Left renal pelvis (tissue), 4 donors: ENCODE measurements at places on chromosomes 4 and X. TPM values are rescaled to one million over a fixed set of nuclear protein-coding genes. Genes with fewer than 3 reads are reported as not detected.

Gene LRAT
- polyA plus RNA-seq, result 0.70 TPM

Gene NWD2
- 0.09 TPM for polyA plus RNA-seq

Gene ESX1
- not detected for polyA plus RNA-seq

Gene PCDH11X
- 1.2 TPM for polyA plus RNA-seq

Gene JCHAIN
- 0.45 TPM for polyA plus RNA-seq

Gene FAM184B
- polyA plus RNA-seq, result 0.50 TPM

Gene SATL1
- 0.66 TPM for polyA plus RNA-seq

DNA sequence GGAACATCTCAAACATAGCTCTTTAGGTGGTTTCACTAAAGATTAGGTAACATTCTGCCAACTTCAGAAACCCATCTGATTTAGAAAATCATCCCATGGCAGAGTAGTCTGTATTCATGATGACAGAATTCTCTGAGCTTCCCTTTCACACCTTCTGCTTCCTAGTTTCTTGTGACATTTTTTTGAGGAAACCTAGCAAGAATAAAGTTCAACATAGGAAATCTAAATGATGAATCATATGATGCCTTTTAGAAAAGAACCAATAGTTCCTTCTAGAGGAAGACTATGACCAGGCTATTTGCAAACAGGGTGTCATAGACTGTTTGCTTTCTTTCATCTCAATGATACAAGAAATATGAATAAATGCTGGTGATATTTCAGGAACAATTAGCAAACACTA lies 49.8 kb upstream of the CAMK2D start:
- DNase-seq, result no peak

DNA sequence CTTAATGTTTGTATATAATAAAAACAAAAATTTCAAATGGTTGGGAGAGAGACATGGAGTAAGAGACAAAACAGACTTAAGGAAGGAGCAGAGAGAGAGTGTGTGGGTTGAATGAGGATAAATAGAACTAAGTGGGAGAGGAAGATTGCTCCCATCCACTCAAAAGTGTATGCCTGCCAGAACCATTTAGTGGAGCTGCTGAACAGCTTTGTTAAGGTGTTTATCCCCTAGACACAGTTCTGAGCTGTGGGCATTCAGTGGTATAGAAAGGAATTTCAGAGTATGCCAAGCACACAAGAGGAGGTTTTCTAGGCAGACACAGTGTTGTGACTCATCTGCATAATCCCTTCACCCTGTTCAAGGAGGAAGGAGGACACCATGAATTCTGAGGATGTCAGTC lies 508.6 kb upstream of the EPHA5 start:
- no peak for DNase-seq

DNA sequence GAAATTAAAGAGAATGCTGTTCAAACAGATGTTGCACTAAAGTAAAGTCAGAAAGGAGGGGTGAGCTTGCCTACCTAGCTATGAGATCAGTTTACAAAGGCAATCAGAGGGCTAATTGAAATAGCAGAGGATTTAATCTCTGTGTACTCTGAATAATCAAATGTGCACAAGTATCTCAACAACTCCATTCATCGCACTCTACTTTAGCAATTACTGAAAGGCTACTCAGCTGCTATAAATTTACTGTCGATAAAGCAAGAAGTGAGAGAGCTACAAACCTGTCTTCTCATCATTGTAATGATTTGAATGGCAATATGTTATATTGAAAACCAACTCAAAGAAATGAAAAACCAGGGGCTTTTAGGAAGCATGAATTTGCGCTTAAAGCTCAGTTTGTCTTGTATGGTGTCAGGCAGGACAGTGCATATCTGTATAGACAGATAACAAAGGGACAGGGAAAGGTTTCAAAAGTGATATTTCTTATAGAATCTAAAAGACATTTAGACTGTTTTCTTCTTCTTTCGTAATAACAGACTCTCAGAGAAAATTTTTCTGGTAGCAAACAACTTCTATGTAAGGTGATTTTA lies 34.8 kb downstream of the GC start:
- no peak for DNase-seq

GRCh38 chrX:75547783-75548182 lies 24.9 kb upstream of the ZDHHC15 start:
- no peak for DNase-seq

- DNase-seq, result no peak
These were observed 4.1 kb downstream of the ENPEP start for GRCh38 chr4:110480031-110480549.

DNA sequence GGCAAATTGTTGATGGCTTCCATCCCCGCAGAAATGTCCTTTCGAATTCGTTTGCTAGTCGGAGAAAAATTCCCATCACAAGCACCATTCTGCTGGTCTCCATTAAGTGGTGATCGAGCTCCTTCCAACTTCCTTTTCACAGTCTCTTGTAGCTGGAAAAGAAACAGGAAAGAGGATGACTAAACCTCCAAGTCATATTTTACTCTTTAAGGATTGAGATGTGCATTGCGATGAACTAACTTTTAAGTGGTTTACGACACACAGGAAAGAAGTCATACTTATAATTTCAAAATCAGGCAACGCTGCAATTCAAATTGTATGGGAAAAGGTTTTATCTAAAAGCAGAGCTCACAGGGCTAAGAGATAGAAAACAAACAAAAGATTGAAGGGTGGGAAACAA lies 225.2 kb downstream of the MGST2 start:
- DNase-seq, result no peak

DNA sequence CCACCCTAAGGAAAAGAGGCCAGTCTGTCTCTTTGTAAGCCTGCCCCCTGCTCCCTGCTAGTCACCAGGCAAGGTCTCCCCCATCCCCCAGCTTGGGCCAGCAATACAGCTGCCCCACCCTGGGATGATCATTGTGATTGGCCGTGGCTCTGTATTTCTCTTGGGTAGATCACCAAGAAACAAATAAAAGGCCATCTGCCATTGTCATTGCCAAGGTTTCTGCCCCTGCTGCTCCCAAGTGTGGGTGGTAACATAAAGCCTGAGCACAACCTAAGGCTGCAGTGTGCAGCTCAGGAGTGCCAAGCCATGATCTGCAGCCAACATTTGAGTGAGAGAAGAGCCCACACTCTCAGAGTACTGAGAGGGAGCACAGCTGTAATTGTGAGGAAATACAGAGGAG lies 241.0 kb upstream of the POF1B start:
- DNase-seq, result no peak

DNA sequence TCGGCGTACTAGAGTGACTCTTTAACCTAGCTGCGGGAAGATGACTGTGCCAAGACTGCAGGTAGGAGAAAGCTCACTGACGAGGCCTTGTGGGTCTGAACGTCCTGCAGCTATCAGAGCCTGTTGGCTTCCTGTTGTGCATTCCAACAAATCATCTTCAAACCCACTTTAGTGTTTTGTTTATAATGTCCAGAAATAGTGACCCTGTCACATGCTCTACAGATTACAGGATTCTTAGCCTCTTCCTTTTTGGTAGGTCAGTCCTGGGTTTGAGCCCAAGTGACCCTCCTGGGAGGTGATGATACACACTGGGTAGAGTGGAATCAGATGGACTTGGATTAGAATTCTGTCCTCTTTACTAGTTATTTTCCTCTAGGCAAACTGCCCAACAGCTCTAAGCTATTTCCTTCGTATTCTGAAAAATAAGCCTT lies 33.2 kb downstream of the HTT start:
- no peak for DNase-seq

GRCh38 chr4:7045961-7046921 lies 3.1 kb downstream of the TADA2B start:
- DNase-seq, result no peak

- no peak for DNase-seq
These were observed 112.1 kb downstream of the CPZ start for GRCh38 chr4:8704632-8705031.

DNA sequence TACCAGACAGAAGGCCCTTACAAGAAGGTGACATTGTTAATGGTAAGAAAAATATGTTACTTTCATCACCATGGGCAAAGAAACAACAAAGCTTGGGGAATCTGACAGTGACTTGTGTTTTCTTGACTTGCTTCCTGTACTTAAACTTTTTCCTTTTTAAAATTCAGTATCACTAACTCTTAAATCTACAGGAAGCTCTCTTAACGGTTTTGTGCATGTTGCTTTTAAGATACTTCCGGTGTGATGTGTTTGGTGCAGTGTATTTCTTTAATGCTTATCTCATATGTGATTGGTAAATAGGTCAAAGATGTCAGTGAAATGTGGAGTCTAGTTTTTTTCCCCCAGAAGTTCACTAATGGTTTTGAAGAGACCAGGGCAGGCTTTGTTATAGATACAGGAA lies 45.2 kb downstream of the ADH5 start:
- DNase-seq, result no peak

GRCh38 chrX:117752745-117753144 lies 363.9 kb downstream of the KLHL13 start:
- no peak for DNase-seq

- no peak for DNase-seq
These were observed 450.8 kb downstream of the GRXCR1 start for GRCh38 chr4:43343298-43343697.

DNA sequence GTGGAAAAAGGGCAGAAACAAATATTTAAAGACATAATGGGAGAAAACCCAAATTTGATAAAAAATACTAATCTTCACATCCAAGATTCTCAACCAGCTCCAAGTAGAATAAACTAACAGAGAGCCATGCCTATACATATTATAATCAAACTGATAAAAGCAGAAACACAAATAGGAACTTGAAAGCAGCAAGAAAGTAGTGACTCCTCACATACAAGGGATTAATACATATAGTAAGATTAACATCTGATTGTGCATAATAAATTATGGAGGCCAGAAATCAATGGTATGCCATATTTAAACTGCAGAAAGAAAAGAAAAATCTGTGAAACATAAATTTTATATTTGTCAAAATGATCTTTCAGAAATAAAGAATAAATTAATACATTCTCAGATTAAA lies 454.3 kb upstream of the PCDH10 start:
- DNase-seq, result no peak

DNA sequence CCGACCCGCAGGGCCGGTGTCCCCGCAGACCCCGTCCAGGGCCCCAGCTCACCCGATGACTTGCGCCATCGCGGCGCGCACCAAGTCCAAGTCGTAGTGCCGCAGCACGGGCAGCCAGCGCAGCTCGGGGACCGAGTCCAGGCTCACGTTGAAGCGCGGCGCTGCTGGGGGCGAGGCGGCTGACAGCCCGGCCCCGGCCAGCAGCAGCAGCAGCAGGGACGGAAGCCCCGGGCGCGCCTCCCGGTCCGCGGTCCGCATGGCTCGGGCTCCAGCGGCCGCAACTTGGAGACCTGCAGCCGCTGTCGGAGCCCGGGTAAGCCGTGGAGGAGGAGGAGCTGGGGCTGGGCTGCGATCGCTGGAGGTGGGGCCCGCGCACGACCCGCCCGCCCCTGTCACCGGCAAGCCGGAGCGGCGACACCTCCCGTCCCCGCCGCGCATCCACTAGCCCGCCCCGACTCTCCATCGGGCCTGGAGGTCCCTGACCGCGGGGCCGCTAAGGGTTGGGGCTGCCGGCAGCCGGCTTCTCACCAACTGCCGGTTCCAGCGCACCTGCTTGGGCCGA lies at the start of gene NAAA:
TSS of gene NAAA (minus strand) at position 322 of the 562 bp plus-strand sequence. CDS start at position 258, 64 bp downstream.
- DNase-seq, result peak; percentile 8

DNA sequence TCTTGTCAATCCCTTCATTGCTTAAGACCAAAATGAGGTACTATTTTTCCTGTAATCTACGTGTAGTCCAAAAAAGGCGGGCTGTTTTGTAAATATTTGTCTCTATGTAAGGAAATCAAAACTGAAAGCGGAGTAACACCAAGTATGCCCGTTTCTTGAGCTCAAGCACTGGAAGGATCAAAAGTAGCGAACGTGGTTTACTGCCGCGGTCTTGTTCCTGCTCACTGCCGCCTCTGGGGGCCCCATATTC lies 71.5 kb downstream of the AFF1 start:
- DNase-seq, result no peak

DNA sequence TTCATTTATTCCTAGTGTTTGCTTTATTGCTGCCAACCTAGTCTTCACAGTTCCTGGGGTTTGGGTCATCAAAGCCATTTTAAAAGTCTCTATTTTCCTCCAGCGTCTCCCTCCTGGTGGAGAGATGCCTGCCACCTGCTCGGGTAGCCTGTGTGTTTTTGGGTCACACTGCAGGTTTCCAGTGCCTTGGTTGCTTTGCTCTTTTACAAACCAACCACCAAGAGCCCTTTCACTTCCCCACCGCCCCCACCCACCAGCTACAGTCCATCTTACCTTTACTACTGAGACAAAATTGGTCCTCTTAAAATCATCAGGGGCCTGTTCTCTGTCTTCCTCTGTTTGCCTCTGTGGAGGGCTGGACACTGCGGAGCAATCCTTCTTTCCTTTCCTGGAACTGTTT lies 280.5 kb upstream of the GATB start:
- no peak for DNase-seq

- DNase-seq, result no peak
These were observed 191.4 kb downstream of the MGST2 start for GRCh38 chr4:139857021-139857420.

GRCh38 chr4:7590899-7591298 lies 156.2 kb upstream of the PSAPL1 start:
- DNase-seq, result no peak
